Activated T-helper 1 cell treated with anti-CD3 and anti-CD28 coated beads, Interleukin-2, amount 50 U/mL, for 16 hours (primary cell): ENCODE measurements at places on chromosomes 1 and 21.

DNA sequence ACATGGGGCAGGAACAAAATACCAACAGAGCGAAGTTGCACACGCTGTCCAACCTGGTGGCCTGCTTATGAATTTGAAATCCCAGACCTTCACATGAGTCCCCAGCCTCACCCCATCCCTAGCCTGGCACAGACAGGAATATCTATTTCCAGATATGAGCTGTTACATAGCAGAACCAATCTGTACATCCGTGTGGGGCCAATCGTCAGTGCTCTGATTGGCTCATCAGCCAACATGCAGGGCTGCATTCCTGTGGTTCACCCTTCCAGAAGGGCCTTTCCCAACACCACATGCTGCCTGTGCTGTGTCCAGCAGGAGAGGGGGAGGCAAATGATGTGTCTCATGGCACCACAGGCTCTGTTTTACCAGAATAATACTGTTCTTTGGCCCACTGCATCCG, 31.3 kb downstream of the CCN1 start:
- no peak for DNase-seq

DNA sequence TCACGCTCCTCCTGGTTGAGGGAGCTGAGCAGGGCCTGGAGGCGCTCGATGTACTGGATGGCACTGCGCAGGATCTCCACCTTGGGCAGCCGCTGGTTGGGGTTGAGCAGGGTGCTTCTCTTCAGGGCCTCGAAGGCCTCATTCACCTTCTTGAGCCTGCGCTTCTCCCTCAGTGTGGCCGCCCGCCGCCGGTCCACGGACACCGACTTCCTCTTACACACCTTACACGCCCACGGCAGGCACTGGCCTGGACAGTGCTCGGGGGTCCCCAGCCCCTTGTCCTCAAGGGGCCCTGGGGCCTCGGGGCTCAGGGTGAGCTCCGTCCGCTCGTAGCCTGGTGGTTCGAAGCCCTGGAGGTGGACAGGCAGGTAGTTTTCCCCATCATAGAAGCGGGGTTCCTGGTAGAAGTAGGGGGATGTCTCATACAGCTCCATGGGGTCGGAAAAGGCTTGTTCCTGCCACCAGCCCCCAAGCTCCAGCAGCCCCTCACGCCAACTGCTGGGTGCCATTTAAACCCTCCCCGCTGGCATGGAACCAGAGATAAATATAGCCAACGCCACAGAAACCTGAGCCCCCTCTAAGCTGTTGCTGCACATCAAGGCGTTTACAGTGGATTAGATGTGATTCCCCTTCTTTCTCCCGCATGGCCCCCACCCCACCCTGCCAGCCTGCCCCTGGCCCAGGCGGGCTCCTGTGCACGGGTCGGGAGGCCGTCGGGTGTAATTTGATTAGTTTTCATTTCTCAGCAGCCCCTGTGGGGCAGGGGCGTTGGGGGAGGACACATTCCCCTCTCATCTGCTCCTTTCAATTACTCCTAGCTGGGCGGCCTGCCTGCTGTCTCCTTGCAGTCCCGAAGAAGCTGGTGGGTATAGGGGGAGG, at the start of gene MYOG:
Gene MYOG (minus strand): TSS at position 485 of the 879 bp plus-strand sequence. CDS start 51 bp downstream, at position 434.
- DNase-seq = no peak

DNA sequence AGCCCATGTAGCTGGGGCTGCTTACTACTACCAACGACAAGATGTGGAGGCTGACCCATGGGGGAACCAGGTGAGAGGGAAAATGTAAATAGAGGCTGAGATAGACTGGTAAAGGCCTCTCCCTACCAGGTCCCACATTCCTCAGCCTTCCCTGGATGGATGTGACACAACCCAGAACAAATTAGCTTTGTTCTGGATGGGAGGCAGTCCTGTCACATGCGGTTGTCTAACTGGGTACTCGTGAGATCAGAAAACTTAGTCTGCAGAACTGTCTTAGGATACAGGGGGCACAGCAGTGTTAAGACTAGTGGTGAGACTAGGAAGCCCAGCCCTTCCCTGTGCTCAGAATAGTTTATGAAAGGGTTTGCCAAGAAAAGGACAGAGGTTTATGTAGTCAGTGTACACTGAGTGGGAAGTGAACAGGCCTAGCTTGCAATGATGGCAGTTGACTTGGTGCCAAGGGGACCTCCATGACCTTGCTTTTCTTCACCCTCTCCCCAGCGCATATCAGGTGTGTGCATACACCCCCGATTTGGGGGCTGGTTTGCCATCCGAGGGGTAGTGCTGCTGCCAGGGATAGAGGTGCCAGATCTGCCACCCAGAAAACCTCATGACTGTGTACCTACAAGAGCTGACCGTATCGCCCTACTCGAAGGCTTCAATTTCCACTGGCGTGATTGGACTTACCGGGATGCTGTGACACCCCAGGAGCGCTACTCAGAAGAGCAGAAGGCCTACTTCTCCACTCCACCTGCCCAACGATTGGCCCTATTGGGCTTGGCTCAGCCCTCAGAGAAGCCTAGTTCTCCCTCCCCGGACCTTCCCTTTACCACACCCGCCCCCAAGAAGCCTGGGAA, 8.4 kb downstream of the MMACHC start:
- no peak for DNase-seq

GRCh38 chr1:9615316-9616063, 26.8 kb downstream of the TMEM201 start:
- peak; percentile 30 for DNase-seq

- no peak for DNase-seq
Measured at GRCh38 chr1:234231061-234231892, 142.0 kb upstream of the COA6 start.

DNA sequence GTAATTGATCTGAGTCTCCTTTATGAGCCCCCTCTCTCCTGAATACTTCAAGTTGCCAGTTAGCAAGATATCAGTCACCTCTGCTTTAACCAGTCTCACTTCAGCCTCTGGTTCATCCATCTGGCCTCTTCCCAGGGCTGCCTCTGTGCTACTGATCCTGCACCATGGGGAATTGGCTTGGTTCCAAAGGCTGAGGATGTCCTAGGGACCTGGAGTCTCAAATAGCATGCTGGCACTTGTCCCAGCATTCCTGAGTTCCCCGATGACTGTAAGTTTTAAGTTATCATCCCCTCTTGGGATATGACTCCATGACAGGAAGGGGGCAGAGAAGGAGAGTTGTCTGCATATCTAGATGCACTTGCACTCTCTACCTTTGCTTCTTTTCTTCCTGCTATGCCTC, 252.0 kb downstream of the PTBP2 start:
- no peak for DNase-seq

- no peak for DNase-seq
Measured at GRCh38 chr1:167263819-167264464, 43.3 kb downstream of the POU2F1 start.

DNA sequence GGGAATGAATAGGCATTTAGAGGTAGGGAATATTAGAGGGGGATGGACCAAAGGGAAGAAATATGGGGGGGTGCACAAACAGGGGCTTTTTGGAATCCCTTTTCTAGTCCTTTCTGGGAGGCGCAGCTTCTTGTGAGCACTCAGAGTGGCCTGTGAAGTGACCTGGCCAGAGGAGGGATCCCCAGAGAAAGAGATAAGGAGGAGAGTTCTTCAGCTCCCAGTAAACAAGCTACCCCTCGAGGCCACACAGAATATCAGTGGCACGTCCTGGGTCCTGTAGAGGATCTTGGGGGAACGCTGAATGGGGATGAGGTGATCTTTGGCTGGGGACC, 19.4 kb downstream of the VANGL2 start:
- DNase-seq = no peak

- no peak for DNase-seq
Measured at GRCh38 chr21:27001526-27001925, 34.6 kb upstream of the ADAMTS5 start.

- peak; percentile 29 for DNase-seq
Measured at GRCh38 chr1:66445492-66446181, 88.3 kb upstream of the SGIP1 start.

DNA sequence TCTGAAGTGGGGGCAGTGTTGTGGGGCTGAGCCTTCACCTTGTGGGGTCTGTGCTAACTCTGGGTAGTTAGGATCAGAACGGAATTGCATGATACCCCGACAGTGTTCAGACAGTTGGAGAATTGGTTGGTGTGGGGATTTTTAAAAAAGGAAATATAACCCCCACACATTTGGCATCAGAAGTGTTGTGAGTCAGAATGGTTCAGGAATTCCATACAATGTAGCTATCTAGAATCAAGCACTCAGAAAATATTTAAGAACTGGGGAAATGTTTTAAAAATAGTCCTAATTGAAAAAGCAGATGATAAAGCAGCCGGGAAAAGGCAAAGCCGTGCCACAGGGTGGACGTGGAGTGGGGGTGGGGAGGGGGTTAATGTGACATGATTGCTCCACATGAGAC, 6.5 kb upstream of the S100A7 start:
- no peak for DNase-seq

- no peak for DNase-seq
Measured at GRCh38 chr1:221989741-221990140, 247.9 kb upstream of the DUSP10 start.

GRCh38 chr1:30684881-30685795, 38.2 kb downstream of the MATN1 start:
- DNase-seq = no peak

DNA sequence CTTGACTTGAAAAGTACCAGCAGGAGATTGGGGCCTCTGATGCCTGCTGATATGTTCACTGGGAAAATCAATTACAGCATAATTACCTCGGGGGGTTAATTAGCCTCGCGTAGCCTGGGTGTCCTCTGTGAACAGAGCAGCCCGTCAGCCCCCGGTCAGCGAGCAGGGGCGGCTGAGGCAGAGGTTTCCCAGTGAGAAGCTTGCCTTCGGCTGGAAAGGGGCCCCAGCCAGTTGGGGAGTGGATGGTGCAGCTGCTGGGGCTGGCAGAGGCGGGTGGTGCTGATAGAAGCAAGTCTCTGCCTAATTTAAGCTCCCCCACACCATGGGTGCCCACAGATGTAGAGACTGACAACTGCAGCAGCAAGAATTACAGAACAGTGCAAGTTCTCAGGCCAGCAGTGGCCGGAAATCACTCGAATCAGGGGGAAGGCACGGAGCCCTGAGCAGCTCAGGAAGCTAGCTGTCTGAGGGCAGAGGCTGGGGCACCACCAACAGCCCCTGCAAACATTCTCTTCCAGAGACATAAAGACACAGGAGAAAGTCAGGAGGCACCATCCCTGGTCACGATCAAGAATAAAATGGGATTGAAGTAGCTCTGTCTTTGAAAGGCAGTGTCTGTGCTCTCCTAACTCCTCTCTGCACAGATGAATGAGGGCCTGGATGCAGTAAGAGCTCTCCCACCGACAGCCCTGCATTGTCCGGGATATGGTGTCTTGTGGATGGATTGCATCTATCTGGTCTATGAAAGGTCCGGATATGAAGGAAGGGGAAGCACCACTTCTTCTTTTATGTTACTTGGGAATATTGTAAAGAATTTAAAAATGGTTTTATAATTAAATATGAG, 166.5 kb upstream of the CD34 start:
- no peak for DNase-seq

DNA sequence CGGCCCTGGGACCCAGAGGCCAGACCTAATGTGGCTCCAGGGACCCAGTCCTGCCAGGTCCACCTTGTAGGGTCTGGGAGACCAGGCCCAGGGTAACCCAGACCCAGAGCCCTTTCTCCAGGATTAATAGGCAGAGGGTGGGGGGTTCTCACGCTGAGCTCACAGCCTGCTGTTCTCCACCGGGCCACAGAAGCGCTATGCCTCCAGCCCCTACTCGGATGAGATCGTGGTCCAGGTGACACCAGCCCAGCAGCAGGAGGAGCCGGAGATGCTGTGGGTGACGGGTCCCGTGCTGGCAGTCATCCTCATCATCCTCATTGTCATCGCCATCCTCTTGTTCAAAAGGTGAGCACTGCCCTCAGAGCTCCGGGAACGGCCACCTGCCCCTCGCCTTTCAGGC, 43.3 kb upstream of the KDM4A start:
- no peak for DNase-seq

DNA sequence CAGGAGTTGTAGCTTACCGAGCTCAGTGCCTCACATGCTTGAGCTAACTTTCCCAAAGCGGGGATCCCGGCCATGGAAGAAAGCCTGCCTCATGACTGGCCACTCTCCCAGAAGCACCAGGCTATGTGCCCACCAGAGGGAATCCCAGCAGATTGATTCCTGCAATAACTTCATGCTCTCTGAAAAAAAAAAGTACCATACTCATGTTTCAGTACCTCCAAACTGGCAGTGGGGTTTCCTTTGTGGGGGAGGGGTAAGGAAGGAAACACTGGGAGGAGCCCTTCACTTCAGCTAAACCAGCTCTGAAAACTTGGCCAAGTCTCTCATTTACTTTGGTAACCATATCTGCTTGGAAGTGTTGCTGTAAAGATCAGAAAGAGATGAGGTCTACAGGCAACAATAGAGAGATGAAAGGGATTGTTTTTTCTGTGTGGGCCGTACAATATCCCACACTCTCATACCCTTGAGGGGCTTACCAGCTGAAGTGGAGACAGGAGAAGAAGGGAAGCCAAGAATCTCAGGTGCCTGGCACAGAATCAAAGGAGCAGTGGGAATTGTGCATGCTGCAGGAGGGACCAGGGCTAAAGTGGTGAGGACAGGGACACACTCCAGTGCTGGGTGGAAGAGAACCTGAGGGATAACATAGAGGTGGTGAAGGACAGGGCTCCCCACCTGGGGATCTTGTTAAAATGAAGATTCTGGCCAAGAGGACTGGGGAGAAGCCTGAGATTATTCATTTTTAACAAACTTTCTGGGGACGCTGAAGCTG, 42.4 kb upstream of the TACSTD2 start:
- DNase-seq = no peak

- DNase-seq = no peak
Measured at GRCh38 chr1:55639051-55639450, 423.9 kb upstream of the USP24 start.
